Amygdala (tissue), 56 donors: ENCODE measurements at places on chromosomes 4 and X.

- DNase-seq, result no peak
Measured at GRCh38 chrX:9324676-9325075, 140.2 kb upstream of the TBL1X start.

DNA sequence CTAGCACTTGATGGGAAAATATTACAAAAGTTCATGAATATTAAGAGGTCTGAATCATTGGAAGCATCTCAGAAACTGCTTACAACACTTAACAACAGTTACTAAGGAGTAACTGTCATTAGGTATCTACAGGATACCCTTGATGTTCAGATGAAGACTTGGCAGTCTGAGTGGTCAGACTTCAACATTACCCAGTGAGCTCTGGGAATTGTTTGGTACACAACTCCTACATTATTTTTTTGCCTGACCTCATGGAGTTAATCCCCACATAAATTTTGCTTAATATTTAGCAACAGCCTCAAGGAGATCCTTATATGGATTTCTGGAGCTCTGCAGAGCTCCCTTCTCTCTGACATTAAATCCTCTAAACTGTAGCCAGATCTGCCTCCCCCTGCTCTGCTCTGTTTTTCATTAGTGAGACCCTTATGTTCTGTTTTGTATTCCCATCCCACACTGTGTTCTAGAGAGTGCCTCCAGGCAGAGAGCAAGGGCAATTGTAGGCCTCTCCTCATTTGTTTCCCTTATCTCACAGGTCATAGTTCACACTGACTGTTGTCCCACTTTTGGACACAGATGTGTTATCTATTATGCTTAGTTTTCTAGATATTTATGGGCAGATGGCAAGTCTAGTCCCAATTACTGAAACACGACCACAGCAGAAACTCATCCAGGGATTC is 368.8 kb downstream of the GASK1B start:
- DNase-seq, result no peak

DNA sequence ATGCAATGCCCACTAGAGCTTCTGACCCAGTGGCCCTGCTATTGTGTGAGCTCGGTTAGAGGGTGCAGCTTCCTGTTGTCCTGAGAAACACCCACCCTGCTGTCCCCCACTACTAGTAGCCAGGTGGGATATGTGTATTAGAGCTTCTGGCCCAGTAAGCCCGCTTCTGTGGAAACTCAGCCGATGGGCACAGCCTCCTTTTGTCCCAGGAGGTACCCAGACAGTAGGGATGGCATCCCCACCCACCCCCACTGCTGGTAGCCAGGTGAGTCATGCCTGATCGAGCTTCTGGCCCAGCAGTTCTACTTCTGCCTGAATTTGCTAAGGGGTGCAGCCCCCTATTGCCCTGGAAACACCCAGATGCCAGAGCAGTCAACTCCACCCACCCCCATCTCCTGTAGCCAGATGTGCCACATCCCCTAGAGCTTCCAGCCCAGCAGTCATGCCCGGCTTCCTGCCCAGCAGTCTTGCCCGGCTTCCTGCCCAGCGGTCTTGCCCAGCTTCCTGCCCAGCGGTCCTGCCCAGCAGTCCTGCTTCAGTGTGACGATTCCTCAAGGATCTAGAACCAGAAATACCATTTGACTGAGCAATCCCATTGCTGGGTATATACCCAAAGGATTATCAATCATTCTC is 162.7 kb upstream of the KLF8 start:
- no peak for DNase-seq

DNA sequence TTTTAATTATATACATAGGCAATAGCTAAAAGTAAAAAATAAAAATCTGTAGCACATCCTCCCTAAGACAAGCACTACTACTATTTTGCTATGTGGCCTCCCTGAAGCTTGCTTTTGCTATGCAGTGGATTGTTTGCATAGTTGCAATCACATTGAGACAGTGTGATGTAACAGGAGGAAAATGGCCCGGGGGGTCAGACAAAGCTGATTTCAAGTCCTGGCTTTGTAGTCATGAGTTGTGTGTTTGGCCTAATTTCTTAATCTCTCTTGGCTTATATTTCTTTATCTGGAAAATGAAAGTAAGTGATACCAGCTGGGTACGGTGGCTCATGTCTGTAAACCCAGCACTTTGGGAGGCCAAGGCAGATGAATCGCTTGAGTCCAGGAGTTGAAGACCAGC is 166.6 kb downstream of the LHFPL1 start:
- no peak for DNase-seq

GRCh38 chrX:43702079-43702524 is 46.0 kb downstream of the MAOA start:
- DNase-seq, result no peak

- no peak for DNase-seq
Measured at GRCh38 chr4:139854668-139855403, 189.2 kb downstream of the MGST2 start.

DNA sequence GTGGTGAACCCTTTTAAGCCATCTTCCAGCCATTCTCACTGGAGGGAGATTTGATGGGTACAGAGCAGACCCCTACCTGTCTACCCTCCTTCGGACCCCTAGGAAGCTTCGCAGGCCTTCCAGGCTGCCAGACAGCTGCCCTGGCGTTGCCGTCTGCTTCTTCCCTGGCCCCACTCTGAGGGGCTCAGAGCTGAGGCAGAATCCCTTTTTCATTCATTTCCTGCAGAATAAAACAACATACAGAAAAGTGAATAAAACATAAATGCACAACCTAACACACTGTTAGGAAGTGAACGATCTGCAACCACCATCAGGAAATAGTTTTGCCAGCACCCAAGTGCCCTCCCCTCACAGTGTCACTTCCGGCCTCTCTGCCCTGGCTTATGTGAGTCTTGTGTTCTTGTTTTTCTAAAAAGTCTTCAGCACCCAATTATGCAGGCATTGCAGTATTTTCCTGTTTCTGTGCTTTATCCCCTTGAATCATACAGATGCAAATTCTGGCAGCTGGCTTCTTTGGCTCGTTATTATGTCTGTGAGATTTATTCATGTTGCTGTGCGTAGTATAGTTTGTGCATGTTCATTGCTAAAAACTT is 5.6 kb upstream of the ADD1 start:
- no peak for DNase-seq

DNA sequence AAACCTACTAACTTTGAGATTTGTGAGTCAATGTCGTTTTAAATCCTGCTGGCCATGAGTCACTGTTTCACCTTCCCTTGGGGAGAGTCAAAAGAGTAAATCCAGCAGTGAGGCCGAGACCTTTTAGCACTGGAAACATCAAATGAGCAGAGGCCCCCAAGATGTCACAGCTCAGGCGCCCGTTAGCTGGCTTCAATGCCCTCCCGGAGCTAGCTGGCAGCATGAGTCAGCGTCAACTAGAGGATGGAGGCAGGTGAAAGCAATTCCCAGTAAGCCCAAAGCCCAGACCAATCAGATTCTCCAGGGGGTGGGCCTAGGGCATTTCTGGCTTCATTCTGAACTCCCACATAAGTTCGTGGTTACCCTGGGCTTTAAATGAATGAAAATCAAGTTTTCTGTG is 170.9 kb downstream of the CLCN4 start:
- DNase-seq, result no peak

- no peak for DNase-seq
Measured at GRCh38 chr4:54041100-54041499, 23.3 kb downstream of the CHIC2 start.

DNA sequence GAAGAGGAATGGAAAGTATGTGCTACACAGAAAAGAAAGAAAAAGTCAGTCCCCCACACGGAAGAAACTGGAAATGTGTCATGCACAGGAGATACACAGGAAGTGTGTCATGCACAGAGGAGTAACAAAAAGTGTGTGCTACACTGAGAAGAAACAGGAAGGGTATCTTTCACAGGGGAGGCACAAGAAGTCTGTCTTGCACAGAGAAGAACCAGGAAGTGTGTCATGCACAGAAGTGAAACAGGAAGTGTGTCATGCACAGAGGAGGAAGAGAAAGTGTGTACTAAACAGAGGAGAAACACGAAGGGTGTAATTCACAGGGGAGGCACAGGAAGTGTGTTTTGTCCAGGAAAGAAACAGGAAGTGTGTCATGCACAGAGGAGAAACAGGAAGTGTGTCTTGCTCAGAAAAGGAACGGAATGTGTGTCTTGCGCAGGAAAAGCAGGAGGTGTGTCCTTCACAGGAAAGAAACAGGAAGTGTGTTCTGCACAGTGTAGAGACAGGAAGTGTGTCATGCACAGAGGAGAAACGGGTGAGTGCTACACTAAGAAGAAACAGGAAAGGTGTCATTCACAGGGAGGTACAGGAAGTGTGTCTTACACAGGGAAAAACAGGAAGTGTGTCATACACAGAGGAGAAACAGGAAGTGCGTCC is 527.2 kb upstream of the PRKX start:
- no peak for DNase-seq

GRCh38 chr4:77817304-77818072 is 1.7 kb downstream of the CNOT6L start:
- no peak for DNase-seq

DNA sequence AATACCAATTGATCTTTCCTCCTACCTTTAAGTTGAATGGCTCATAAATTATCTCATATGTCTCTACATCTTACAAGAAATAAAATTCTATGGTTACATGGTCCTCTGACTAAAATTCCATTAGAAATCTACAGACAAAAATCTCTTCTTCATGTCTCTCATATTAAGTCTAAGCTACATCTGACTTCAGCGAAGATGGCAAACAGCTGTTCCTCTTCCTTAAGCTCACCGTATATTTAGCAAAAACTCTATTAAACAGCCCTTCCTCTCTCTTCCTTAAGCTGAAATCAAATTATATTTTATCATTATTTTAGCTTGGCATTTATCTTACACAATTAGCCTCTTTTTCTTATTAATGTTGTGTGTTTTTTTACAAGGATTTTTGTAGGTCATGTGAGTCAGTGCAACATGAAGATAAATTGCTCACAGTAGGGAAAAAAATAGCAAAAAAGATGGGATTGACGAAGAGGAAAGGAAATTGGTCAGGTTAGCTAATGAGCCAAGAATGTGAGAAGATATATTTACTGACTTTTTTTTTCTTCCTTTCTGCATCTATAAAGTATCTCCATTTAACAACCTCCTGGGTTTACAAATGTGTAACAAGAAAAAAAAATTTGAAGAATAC is 2412.8 kb downstream of the ARAP2 start:
- no peak for DNase-seq

GRCh38 chr4:52910115-52910514 is 48.0 kb downstream of the RASL11B start:
- no peak for DNase-seq

DNA sequence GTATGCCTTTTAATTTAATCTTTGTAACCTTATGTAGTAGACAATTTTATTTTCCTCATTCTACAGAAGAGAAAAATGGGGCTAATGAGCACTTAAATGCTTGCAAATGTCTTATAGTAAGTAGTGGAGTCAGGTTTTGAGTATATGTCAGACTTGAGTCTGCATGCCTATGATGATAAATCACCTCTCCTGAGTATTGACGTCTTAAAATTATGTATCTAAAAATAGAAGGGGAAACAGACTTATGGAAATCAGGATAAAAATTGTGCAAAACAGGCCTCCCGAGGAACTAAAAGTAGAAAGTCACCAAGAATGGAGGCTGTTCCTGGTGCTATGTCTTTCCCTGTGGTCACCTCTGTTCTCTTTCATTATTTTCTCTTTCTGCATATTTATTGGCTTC is 92.7 kb downstream of the STIM2 start:
- DNase-seq, result no peak
